ENCODE measurements at places on chromosomes 4 and X. TPM values are rescaled to one million over a fixed set of nuclear protein-coding genes. Genes with fewer than 3 reads are reported as not detected.

DNA sequence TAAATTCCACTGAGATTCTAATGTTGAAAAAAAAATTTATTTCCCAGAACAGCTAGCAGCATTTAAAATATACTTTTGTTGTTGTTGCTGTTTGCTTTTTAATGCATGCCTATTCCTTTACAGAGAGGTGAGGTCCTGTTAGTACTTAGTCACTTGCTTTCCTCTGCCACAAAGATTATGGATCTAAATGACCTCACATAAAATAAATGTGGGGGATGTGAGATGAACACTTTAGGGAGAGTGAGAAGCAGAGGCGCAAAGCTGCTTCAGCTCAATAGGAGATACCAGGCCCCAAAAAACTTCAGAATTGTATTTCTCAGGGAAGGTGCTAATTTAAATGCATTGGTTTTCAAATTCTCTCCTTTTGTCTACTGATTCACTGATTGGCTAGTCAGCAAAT lies 4.0 kb downstream of the LDB2 start:
- H3K36me3 ChIP-seq: no peaks in the 10 kb centered on the region
- peak; percentile 62 for DNase-seq
- H3K4me1 ChIP-seq: peaks cover 72% of the 10 kb centered on the region
- H3K27me3 ChIP-seq: no peaks in the 10 kb centered on the region

DNA sequence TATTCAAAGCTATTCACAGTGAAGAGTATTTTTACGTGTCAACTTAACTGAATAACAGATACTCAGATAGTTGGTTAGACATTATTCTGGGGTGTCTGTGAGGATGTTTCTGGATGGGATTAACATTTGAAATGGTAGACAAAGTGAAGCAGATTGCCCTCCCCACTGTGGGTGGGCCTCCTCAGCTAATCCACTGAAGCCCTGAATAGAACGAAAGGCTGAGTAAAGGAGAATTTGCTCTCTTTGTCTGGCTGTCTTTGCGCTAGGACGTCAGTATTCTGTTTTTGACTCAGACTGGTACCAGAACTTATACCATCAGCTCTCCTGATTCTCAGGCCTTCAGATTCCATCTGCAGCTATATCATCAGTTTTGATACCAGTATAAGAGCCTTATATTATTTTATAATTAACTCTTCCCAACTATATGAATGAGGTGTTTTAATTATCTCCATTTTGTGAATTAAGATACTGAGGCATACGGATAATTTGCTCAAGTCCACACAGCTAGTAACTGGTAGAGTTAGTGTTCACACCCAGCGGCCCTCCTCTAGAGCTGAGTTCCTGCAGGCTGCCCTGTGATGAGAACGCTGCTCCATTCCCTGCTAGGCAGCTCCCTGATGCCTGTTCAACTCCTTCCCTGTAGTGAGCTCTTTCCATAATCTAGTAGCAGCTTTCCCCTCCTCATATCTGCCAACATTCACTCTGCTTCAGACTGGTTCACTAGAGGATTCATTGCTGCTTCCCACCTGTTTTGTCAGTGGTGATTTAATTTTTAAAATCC lies 87.5 kb downstream of the RBM46 start:
- no peak for DNase-seq
- no peaks in the 10 kb centered on the region for H3K36me3 ChIP-seq

SHOX gene
- not detected for total RNA-seq

GRCh38 chrX:133668225-133668931 lies 253.1 kb upstream of the GPC4 start:
- no peak for DNase-seq
- H3K4me1 ChIP-seq: no peaks in the 10 kb centered on the region
- no peaks in the 10 kb centered on the region for H3K27me3 ChIP-seq
- no peaks in the 10 kb centered on the region for H3K36me3 ChIP-seq
- H3K4me3 ChIP-seq: no peak overlapping the region

SRPX gene
- total RNA-seq: 104 TPM

- H3K27ac ChIP-seq: no peak overlapping the region
- no peak for DNase-seq
- no peaks in the 10 kb centered on the region for H3K4me1 ChIP-seq
- no peaks in the 10 kb centered on the region for H3K36me3 ChIP-seq
- peaks cover 11% of the 10 kb centered on the region for H3K27me3 ChIP-seq
- no peak overlapping the region for H3K4me3 ChIP-seq
These were observed 29.9 kb downstream of the SOWAHB start for GRCh38 chr4:76867880-76868655.

DNA sequence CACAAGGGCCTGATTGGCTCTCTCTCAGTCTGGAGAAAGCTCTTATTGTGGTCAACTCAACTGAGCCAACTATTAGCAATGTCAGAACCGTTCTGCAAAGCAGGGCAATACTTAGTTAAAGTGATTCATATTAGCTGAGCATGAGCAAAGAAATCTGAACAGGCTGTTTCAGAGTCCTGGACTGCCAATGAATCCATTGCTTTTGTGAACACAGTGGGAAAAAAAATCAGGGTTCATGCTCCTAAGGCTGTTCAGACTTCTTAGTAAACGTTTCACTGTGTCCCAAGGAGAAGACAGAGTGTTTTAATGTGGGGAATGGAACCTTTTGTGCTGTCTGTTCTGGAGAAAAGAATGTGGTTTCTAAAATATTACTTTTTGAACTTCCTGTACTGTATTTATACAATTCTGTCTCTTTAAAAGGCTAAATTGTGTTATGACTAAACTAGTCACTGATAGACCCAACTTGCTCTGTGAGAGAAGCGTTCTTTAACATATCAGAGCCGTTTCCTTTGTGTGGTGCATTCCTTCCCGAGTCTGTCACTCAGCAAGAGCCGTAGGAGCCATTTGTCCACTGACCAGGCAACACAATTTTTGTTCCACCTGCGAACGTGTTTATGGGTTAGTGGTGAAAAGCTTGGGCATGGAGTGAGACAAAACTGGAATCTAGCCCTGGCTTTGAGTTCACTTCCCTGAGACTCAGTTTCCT lies 366.1 kb downstream of the FBXO8 start:
- DNase-seq: no peak
- H3K27me3 ChIP-seq: no peaks in the 10 kb centered on the region
- H3K4me1 ChIP-seq: no peaks in the 10 kb centered on the region
- no peak overlapping the region for H3K27ac ChIP-seq
- H3K4me3 ChIP-seq: no peak overlapping the region

VCX2 gene
- not detected for total RNA-seq

GRCh38 chr4:85862896-85863295 lies 387.9 kb downstream of the ARHGAP24 start:
- DNase-seq: no peak
- no peak overlapping the region for H3K4me3 ChIP-seq
- H3K36me3 ChIP-seq: no peaks in the 10 kb centered on the region

DNA sequence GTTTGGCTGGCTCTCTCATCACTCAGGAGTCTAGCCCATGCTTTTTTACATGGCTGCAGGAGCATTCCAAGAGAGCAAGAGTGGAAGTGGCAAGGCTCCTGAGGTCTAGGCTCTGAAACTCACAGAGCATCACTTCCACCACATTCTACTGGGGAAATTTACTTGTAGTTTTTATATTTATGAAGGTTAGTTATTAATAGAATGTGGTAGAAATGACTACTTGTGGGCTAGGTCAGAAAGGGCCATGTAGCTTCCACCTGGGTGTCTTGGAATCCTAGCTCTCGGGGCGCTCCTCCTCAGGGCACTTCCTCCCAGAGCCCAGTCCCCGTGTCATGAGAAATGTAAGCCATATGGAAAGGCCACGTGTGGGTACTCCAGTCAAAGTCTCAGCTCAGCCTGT lies 127.0 kb upstream of the CASK start:
- no peak overlapping the region for H3K4me3 ChIP-seq
- H3K27me3 ChIP-seq: no peaks in the 10 kb centered on the region
- H3K36me3 ChIP-seq: no peaks in the 10 kb centered on the region
- no peak overlapping the region for H3K27ac ChIP-seq
- DNase-seq: no peak
- H3K4me1 ChIP-seq: no peaks in the 10 kb centered on the region

STK26 gene
- 3.7 TPM for total RNA-seq

ERCC6L gene
- total RNA-seq: 6.7 TPM

DNA sequence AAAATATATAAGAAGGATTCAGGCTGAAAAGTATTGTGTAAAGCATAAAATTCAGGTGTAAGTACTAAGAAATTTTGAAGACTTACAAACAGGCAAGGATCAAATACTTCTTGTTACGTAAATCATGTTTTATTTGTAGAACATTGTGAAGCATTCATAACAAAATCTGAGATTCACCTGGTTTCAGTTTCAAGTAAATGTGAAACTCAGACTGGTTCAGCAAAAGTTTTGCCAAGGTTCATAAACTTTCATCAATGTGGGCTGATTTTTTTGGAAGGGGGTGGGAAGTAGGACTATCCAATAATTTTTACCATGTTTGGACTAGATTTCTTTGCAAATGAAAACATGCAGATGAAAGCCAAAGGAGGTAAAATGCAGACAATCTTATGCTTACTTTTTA lies 527.7 kb downstream of the ANKRD50 start:
- no peaks in the 10 kb centered on the region for H3K36me3 ChIP-seq
- no peak overlapping the region for H3K27ac ChIP-seq
- H3K27me3 ChIP-seq: no peaks in the 10 kb centered on the region
- H3K4me1 ChIP-seq: peaks cover 1% of the 10 kb centered on the region
- no peak overlapping the region for H3K4me3 ChIP-seq
- no peak for DNase-seq

- no peak for DNase-seq
- H3K4me3 ChIP-seq: no peak overlapping the region
- H3K27me3 ChIP-seq: no peaks in the 10 kb centered on the region
These were observed 106.3 kb upstream of the TMLHE start for GRCh38 chrX:155718972-155719586.

- no peak overlapping the region for H3K4me3 ChIP-seq
- DNase-seq: no peak
- H3K36me3 ChIP-seq: no peaks in the 10 kb centered on the region
- H3K4me1 ChIP-seq: no peaks in the 10 kb centered on the region
- no peaks in the 10 kb centered on the region for H3K27me3 ChIP-seq
These were observed 219.7 kb upstream of the TENM3 start for GRCh38 chr4:182023469-182023868.

DNA sequence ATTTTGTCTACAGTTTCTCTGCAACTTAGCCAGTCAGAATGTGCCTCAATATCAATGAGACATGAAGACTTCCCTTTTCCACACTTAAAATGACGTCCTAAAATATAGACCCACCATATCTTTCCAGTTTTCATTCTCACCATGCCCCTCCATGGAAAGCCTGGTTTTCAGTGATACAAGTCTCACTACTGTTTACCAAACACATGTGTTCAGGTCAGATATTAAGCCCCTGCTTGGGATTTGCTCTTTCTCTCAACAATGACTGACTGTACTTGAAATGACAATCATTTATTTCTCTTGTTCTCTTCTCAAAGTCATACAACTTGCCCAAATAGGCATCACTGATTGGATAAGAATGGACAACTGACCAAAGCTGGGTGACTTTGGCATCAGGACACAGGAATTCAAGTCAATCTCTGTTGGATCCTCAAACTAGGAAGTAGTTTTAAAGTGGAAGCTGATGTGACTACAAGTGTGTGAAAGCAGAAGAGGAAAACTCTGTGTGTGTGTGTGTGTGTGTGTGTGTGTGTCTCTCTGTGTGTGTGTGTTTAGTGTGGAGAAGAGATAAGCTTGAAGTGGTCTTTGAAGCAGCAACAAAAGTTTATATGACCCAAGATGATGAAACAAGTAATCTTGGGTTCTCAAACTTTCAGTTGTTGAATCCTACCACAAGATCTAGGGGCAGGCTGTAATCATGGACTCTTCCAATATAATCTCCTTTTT lies 217.4 kb upstream of the FGF13 start:
- H3K36me3 ChIP-seq: no peaks in the 10 kb centered on the region
- H3K4me3 ChIP-seq: no peak overlapping the region
- H3K4me1 ChIP-seq: no peaks in the 10 kb centered on the region
- no peaks in the 10 kb centered on the region for H3K27me3 ChIP-seq
- no peak overlapping the region for H3K27ac ChIP-seq

GRCh38 chr4:176769514-176769913 lies 23.2 kb downstream of the VEGFC start:
- H3K4me1 ChIP-seq: peaks cover 14% of the 10 kb centered on the region
- no peak overlapping the region for H3K4me3 ChIP-seq
- H3K27me3 ChIP-seq: no peaks in the 10 kb centered on the region
- H3K36me3 ChIP-seq: no peaks in the 10 kb centered on the region
- H3K27ac ChIP-seq: peak overlapping the region; percentile 73
- peak; percentile 77 for DNase-seq

DNA sequence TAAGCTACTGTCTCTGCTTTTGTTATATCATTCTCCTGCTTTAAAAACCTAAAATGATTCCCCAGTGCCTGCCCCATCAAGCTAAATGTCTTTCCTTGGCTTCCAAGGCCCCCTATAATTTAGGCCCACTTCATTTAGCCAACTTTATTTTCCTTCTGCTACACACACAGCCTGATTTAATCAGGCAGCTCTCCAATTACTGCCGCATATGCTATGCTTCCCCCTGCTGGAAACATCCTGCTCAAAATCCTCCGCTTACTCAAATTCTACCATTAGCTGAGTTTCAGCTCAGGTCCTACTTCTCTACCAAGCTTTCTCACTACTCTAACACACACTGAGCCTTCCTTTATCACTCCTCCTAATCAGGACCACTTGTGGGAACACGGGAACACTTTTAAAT lies 17.0 kb downstream of the LAMP2 start:
- DNase-seq: peak; percentile 17
- H3K4me3 ChIP-seq: no peak overlapping the region
- H3K27ac ChIP-seq: no peak overlapping the region
- no peaks in the 10 kb centered on the region for H3K27me3 ChIP-seq
